Activated CD8-positive, alpha-beta T cell treated with anti-CD3 and anti-CD28 coated beads, Interleukin-2, amount 10 ng/mL, durations not matched to agents 7 days and 5 days (primary cell): ENCODE measurements at places on chromosomes 12 and 14.

GRCh38 chr12:25701290-25701689, 148.2 kb upstream of the LMNTD1 start:
- no peak overlapping the region for H3K4me3 ChIP-seq
- no peak overlapping the region for H3K27ac ChIP-seq
- peaks cover 7% of the 10 kb centered on the region for H3K4me1 ChIP-seq
- no peak for DNase-seq

DNA sequence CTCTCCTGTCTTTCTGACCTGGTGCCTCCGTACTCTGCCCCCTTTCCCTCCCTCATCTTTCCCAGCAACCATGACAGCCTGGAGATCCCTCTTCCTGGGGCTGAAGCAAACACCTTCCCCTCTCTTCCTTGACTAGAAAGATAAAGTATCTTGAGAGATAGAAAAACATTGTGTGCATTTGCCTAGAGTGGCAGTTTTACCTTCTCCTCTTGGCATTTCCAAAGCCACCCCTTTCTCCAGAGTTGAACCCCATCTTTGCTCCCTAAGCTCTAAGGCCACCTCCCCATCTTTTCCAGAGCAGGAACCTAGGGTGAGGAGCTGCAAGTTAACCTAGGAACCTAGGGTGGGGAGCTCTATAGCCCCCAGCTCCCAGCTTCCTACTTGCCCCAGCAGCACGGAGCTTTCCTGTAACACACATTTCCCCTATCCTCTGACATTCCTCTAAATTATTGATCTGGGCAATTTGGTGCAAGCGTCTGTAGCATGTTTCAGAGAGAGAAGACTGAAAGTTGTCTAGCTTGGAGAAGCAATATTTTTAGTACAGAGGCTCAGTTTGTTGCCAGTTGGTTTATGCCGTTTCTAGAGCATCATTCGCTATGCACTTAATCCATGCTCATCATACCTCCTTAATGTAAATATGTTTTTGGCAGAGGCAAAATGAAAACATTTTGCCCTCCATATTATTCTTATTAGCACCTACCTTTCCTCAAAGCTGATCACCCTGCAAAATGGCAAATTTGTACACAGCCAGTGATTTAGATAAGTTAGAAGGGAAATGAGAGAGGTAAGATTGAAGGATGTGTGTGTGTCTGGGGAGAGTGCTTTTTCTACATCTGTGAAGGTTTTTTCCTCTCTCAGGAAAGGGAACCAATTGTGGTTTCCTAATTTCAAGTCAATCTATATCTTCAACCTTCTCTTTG, 5.4 kb upstream of the TBX3 start:
- no peak for DNase-seq
- peaks cover 88% of the 10 kb centered on the region for H3K27me3 ChIP-seq
- no peak overlapping the region for H3K4me3 ChIP-seq
- no peak overlapping the region for H3K27ac ChIP-seq

- H3K4me1 ChIP-seq, result peaks cover 8% of the 10 kb centered on the region
- H3K4me3 ChIP-seq, result no peak overlapping the region
- no peak overlapping the region for H3K27ac ChIP-seq
- no peaks in the 10 kb centered on the region for H3K27me3 ChIP-seq
- H3K36me3 ChIP-seq, result peaks cover 42% of the 10 kb centered on the region
These were observed 10.5 kb upstream of the STAC3 start for GRCh38 chr12:57261428-57261865.

GRCh38 chr12:64760808-64761573, 1.8 kb upstream of the GNS start:
- no peaks in the 10 kb centered on the region for H3K27me3 ChIP-seq
- H3K4me3 ChIP-seq, result no peak overlapping the region
- H3K27ac ChIP-seq, result peak overlapping the region; percentile 53
- H3K4me1 ChIP-seq, result peaks cover 40% of the 10 kb centered on the region
- H3K36me3 ChIP-seq, result peaks cover 8% of the 10 kb centered on the region

GRCh38 chr12:94258593-94258992, 110.2 kb downstream of the PLXNC1 start:
- no peak for DNase-seq
- H3K4me3 ChIP-seq, result no peak overlapping the region
- H3K4me1 ChIP-seq, result peaks cover 29% of the 10 kb centered on the region
- peaks cover 59% of the 10 kb centered on the region for H3K36me3 ChIP-seq
- H3K27ac ChIP-seq, result no peak overlapping the region
- no peaks in the 10 kb centered on the region for H3K27me3 ChIP-seq
